ENCODE measurements at places on chromosomes 2 and 18.

GRCh38 chr18:62612289-62612645, 89.4 kb downstream of the ZCCHC2 start:
- no peak for DNase-seq

DNA sequence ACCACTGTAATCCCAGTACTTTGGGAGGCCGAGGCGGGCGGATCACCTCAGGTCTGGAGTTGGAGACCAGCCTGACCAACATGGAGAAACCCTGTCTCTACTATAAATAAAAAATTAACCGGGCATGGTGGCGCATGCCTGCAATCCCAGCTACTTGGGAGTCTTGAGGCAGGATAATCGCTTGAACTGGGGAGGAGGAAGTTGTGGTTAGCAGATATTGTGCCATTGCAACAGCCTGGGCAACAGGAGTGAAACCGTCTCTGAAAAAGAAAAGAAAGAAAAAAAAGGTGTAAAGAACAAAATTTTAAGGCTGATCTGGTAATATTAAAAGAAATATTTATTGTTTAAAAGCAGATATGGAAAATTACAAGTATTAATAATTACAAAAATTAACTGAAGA, 29.7 kb downstream of the ZNF804A start:
- DNase-seq: no peak

DNA sequence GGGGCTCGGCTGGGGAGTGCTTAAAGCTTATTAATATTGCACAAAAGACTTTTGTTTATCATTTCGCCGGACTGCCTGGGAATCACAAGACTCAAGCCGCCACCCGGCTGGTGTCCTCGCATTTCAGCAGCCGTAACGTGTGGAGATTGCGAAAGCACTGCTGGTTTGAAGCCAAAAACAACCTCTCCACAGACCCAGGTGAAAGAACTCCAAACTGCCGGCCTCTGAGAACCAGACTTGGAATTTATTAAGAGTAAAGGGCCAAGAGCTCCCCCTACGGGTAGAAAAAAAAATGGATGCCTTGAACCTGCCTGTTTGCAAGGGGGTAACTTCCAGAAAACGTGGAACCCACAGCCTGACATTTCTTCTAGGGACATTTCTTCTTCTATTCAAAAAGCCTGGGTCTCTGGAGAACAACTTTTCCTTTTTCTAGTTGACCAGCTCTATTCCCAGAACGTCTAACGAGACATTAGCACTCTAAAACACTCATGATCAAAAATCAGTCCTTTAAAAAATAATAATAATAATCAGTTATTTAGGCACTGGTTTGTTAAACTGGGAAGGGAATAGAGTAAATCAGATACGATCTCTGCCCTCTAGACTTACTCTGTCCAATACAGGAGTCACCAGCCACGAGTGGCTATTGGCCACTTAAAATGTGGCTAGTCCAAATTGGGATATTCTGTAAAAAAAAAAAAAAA, 216.3 kb downstream of the C1D start:
- DNase-seq: peak; percentile 45

DNA sequence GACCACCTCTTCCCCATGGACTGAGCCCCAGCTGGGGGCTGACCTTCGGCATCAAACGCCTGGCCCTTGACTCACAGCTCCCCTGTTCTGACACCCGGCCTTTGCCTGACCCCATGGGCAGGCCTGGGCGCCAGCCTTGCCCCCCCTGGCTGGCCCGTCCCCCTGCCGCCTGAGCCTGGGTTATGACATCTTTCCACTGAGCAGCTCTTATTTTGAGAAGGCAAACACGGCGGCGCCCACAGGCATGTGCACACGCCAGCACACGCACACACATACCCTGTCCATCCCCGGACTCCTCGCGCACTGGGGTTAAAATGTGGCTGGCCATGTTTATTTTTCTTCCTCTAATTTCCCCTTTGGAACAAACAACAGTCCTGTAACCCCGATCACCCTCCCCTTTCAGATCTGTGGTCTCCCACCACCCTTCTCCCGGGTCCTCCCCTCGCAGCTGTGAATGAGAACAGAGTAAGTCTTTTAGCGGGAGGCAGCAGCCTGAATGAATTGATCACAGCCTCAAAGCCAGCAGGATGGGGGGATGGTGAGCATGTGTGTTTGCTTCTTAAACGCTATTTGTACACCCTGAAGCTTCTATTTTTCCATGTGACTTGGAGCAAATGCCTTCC, 11.8 kb upstream of the ATOH8 start:
- no peak for DNase-seq

DNA sequence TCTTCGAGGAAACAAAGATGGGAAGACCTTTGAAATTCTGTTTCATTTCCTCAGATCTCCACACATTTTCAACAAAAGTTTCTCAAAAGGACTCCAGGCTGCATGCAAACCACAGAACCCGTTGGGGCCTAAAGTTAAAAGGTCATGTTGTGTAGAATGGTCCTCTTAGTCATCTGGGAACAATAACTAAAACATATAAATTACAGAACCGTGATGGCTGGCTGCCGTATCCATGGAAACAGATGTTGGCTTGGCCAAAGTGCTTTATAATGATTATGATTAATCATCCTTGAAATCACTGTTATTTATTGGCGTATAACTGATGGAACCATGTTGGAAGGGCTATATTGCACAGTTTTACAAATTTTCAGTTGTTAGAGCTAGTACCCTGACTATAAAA, 182.8 kb upstream of the CRIM1 start:
- DNase-seq: no peak

DNA sequence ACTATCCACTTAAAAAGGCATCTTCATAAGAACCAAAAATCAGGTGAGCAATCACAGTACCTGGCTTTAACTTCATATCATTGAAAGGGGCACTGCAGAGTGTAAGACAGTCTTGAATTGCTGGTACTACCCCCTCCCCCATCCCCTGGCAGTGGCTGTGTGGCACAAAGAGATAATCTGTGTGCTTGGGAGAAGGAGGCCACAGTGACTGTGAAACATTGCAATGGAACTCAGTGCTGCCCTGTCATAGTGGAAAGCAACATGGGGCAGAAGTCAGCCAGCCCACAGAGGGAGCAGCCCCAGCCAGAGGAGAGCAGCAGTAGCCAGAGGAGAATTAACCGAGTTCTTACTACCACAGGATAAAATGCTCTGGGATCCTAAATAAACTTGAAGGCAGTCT, 45.3 kb upstream of the UGP2 start:
- no peak for DNase-seq

- no peak for DNase-seq
These were observed 10.2 kb downstream of the PAPOLG start for GRCh38 chr2:60766283-60766682.

- DNase-seq: no peak
These were observed 469.6 kb upstream of the ID2 start for GRCh38 chr2:8212239-8212638.

GRCh38 chr2:152513029-152513428, 178.1 kb downstream of the FMNL2 start:
- no peak for DNase-seq

- DNase-seq: no peak
These were observed 6.9 kb downstream of the CCDC195 start for GRCh38 chr2:224709301-224709700.

DNA sequence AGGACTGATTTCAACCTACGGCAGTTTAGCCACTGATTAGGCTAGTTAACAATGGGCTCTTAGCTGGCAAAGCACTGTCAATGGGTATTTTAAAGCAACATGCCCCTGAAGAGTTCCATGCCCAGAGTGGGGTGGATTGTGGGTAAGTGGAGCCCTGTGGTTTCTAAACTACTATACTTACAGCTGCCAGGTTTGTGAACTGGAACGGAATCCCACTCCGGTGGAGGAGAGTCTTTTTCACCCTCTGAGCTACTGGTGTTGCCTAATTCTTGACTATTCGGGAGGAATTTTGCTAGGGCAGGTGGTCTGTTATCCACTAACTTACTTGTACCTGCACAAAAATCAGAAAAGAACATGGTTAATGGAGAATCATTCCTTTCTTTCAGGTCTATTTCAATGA, 52.6 kb downstream of the ZAP70 start:
- no peak for DNase-seq

GRCh38 chr2:159201360-159202063, 85.0 kb downstream of the WDSUB1 start:
- peak; percentile 85 for DNase-seq

DNA sequence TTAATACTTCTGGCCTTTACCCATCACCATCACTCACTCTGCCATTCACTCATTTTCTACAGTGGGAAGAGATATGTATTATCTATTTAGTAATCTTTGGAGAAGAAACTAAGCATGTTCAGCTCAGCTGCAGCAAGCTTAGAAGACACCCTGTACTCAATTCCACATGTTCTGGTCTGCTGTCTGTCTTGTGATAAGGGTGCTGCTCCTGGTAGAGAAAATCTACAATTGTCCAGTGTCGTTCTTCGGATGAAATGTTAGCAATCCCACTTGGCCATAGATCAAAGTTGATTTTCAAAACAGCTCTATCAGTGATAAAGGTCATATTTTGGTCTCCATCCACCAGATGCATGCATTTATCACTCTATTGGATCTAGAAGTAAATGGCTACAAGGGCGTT, 337.1 kb downstream of the LRRTM4 start:
- DNase-seq: no peak

GRCh38 chr18:47108373-47108772, 41.9 kb downstream of the HDHD2 start:
- DNase-seq: no peak

DNA sequence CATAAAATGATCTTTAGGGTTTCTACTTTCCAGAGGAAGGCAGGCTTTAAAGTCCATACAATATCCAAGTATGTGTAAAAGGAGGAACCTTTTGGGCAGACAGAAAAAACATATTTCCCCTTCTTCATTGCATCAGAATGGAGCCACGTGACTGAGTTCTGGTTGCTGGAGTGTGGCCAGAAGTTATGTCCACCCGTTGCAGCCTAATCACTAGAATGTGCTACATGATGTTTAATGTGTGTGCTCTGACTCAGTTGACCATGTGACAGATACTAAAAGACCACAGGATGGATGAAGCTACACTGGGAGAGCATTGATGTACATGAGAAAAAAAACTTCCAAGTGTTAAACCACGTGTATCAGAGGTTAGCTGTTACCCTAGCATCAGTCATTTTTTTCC, 460.9 kb downstream of the RIT2 start:
- DNase-seq: no peak

GRCh38 chr18:72727776-72728175, 140.0 kb downstream of the NETO1 start:
- DNase-seq: no peak

DNA sequence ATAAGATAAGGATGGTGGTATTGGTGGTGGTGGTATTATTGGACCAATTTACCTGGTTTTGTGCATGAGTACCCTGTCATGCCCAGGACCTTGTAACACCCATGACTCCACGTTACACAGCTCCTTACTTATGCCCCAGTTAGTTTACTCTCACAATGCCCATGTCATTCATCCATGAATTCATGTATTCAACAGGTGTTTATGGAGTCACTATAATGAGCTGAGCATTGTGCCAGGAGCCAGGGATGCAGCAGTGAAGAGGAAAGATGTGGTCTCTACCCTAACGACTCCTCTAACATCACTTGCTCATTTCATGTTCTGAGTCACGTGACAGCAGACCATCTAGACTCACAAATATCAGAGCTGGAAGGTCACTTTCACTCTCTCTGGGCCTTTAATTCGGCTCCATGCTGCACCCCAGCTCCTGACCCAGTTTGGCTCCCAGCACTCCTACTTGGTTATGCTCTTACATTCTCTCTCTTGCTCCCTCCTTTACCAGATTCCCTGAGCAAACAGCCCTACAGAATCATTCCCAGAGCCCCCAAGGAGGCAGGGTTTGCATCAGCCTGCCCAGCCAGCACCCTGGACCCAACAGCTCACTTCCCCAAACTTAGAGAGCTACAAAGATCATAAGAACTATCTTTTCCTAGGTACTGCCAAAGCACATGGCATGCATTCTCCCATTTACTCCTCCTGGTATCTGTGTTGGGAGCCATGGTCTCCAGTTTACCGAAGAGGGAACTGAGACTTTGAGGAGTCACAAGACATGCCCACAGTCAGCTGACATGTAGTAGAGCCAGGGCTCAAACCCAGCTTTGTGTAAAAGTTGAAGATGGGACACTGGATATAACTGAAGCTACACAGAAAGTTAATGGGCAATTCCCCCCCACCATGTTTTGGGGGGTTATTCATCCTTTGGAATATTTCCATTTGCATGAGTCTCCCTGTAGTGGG, 449.9 kb downstream of the LRATD1 start:
- no peak for DNase-seq

GRCh38 chr2:189641002-189641401, 20.3 kb upstream of the ASNSD1 start:
- no peak for DNase-seq

- DNase-seq: no peak
These were observed 165.6 kb downstream of the TMEFF2 start for GRCh38 chr2:192029089-192029488.

DNA sequence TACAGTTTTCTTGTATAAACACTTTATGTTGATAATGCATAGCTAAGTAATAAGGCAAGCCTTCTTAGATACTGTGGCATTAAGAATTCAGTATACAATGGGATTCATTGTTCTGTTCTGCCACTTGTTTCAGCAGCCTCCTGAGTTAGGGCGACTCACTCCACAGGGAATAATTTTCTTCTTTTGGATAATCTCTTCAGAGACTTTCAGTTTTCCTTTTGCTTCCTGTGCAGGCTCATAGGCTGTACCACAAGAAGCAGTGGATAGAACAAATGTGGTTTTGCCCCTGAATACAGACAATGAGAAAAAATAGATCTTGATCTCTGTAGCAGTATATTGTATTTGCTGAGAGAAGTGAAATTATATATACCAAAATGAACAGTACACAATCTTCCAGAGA, 298.0 kb downstream of the ZNF407 start:
- no peak for DNase-seq

DNA sequence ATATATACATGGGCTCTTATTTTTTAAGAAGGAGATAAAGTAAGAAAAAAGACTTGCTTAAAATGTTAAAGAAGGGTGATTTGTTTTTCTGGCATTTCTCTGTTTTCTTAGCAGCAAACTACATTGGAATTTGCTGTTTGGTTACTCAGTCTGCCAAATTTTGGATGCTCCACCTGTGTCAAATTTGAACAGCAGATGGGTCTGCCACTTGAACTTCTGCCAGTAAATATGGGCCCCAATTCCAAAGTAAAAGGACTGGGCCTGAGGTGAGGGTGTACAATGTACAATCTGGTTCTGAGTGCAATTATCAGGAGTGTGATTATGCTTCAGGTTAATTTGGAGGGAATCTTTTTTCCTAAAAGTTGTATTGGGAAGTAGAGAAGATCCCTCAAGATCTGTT, 794.5 kb downstream of the DSC3 start:
- DNase-seq: no peak
